ENCODE measurements at places on chromosomes 4 and X.

DNA sequence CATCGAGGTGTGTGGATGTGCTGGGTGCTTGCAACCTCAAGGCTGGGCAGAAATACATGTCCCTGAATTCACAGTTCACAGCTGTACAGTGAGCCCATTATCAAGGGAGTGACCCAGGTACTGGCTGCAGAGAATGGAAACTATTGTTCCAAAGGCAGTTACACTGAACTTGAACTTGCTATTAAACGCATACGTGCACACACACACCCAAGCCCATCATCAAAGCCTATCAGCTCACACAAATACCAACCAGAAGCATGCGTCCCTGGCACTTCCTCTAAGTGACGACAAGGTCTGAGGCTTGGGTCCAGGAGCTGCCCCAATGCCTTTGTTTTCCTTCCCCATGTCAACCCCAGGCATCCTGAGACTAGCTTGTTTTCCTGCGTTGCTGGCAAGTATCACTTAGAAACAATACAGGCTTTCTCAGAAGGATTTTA, 88.6 kb downstream of the IRF2 start:
- DNase-seq: no peak

- DNase-seq: peak; percentile 11
Measured at GRCh38 chrX:132612821-132613564, 124.2 kb upstream of the MBNL3 start.

DNA sequence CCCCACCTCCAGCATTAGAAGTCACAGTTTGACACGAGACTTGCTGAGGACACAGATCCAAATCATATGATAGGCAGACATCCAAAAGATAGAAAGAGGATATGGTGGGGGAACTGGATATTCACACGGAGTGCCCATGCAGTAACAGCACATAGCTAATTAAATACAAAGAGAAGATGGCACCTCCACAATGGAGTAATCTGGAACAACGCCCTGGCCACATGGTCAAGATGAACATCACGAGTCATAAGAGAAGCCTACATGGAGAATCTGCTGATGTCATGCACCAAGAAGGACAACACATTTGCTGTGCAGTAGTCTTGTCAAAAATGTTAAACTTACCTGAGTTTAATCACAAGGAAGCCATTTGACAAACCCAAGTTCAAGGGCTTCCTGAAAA, 10.1 kb upstream of the LOC101059915 start:
- DNase-seq: no peak

- no peak for DNase-seq
Measured at GRCh38 chr4:118714682-118715081, 29.5 kb downstream of the METTL14 start.
